ENCODE measurements at places on chromosomes 13 and 19.
A peak's percentile ranks its signal among the peaks of the same experiment; 100 is the strongest.

GRCh38 chr13:59301174-59301567, 862.6 kb downstream of the DIAPH3 start:
- peak; percentile 11 for DNase-seq

DNA sequence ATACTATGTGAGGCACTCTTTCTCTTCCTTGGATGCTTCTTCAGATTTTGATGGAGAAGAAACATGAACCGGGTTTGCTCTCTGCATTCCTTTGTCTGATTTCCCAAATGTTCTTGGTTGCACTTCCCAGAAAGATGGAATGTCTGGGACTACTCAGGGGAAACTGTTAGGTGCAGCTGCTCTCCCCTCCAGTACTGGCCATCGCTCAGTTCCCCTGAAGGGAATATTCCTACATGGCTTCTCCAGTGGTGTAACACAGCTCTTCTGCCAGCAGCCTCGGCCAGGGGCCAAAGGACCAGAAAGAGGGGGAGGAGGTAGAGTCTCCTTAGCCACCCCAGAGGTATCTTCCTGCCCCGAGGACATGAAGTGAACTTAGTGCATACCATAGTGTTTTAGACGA, 33.5 kb upstream of the SPRY2 start:
- DNase-seq, result peak; percentile 45

DNA sequence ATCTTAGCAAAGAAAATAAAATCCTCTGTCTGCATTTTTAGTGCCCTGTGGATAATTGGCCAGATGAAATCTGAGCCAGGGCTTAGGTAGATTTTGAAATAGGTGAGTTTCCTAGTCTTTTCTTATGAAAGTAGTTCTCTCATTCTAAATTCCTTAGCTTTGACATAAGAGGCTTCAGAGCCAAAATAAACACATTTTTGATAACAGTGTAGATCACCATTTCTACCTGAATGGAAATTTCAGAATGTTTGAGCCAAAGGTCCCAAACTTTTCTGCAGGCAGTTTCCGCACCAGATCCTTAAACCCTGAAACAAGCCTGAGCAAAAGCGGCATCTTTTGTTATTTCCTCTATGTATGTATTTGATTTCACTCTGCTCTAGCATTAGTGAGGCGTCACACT, 551.2 kb downstream of the EFNB2 start:
- no peak for DNase-seq

- DNase-seq, result no peak
Observed at GRCh38 chr19:40133491-40133890, 42.7 kb upstream of the ZNF780A start.

- DNase-seq, result no peak
Observed at GRCh38 chr13:44747179-44747578, 171.0 kb upstream of the TSC22D1 start.

DNA sequence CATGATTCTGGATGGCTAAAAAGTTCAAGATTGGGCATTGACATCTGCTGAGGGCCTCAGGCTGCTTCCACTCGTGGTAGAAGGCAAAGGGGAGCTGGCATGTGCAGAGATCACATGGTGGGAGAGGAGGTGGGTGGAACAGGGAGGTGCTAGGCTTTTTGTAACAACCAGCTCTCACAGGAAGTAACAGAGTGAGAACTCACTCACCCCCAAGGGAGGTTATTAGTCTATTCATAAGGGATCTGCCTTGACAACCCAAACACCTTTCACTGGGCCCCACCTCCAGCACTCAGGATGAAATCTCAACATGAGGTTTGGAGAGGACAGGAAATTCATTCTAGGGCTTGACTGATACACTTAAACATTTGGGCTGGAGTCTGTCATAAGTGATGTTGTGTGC, 197.7 kb upstream of the RNF113B start:
- no peak for DNase-seq

DNA sequence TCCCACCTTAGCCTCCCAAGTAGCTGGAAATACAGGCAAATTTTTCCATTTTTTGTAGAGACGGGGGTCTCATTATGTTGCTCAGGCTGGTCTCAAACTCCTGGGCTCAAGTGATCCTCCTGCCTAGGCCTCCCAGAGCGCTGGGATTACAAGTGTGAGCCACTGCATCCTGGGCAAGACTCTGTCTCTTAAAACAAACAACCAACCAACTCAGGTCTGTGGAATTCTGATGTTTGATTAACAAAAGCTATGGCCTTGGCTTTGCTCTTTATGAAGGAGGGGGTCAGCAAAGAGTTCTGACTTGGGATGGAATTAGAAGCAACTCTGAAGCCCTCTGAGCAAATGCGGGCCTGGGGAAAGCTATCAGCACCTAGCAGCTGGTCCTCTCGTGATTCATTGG, 117.7 kb downstream of the IER2 start:
- no peak for DNase-seq

DNA sequence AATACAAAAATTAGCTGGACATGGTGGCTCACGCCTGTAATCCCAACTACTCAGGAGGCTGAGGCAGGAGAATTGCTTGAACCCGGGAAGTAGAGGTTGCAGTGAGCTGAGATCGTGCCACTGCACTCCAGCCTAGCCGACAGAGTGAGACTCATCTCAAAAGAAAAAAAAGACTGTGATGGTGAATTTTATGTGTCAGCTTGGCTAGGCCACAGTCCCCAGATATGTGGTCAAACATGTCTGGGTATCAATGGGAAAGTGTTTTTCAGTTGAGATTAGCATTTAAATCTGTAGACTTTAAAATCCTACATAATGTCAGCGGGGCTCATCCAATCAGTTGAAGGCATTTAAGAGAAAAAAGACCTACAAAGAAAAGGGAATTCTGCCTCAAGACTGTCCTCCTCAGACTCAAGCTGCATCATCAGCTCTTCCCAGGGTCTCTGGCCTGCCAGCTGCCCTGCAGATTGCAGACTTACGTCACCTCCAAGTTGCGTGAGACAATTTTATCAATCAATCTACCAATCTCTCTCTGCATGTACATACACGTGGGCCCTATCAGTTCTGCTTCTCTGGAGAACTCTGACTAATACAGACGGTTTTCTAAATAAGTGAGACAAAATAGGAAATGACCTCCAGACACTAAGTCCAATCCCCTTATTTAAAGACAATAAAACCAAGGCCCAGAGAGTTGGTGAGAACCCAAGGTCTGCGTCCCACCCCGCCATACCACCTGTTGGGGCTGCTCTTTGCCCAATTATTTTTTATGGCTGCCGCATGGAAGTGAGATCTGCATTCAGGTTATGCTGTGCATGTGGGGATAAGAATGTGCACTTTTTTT, 99.2 kb downstream of the ABCC4 start:
- peak; percentile 71 for DNase-seq

DNA sequence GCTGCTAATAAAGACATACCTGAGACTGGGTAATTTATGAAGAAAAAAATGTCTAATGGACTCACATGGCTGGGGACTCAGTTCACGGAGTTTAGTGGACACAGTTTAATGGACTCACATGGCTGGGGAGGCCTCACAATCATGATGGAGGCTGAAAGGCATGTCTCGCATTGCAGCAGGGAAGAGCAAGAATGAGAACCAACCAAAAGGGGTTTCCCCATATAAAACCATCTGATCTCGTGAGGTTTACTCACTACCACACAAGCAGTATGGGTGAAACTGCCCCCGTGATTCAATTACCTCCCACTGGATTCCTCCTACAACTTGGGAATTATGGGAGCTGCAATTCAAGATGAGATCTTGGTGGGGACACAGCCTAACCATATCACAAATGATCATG, 1181.2 kb downstream of the PCDH9 start:
- DNase-seq, result no peak

DNA sequence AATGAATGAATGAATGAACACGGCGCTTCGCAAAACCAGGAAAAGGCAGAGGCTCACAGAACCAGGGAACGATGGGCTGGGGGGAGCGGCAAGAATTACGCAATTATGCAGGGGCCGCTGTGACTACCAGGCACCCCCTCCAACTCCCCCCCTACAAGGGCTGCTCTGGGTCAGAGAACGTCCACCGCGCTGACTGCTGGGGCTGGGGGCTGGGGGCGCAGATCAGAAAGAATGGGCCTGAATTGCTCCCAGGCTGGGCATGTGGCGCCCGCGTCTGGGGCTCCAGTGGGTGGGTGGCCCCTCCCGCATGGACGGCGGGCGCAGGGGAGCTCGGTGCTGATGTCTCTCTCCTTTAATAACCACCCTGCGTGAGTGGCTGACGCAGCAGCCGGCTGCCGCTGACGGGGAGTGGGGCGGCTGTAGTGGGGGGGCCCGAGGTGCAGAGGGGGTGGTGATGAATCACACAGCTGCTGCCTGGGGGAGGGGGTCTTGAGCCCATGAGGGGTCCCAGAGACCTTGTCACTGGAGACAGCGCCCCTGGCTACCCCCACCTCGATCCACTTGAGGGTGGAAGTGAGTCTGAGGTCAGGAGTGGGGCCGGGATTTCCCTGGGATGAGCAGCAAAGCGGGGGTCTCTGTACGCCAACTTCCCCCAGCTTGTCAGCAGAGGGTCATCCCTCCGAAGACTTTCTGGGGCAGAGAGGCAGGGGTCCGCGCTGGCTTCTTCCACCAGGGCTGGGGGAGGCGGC, 1.5 kb upstream of the CIRBP start:
- DNase-seq, result no peak

Data from fibroblast of upper back skin (primary cell).